ENCODE measurements at places on chromosomes 12 and 14. TPM values are rescaled to one million over a fixed set of nuclear protein-coding genes. Genes with fewer than 3 reads are reported as not detected.
A peak's percentile ranks its signal among the peaks of the same experiment; 100 is the strongest.

Gene RNASE3
- not detected for total RNA-seq

Gene CPNE6
- not detected for total RNA-seq

Gene MMP19
- 2.7 TPM for total RNA-seq

Gene LACRT
- not detected for total RNA-seq

Gene TMEM120B
- 10.2 TPM for total RNA-seq

Gene CDCA4
- 15.6 TPM for total RNA-seq

Gene TPPP2
- total RNA-seq = 0.44 TPM

Gene MYF6
- 105 TPM for total RNA-seq

Gene ADAM20
- 0.80 TPM for total RNA-seq

Gene SALL2
- total RNA-seq = 7.1 TPM

Gene KRT82
- not detected for total RNA-seq

DNA sequence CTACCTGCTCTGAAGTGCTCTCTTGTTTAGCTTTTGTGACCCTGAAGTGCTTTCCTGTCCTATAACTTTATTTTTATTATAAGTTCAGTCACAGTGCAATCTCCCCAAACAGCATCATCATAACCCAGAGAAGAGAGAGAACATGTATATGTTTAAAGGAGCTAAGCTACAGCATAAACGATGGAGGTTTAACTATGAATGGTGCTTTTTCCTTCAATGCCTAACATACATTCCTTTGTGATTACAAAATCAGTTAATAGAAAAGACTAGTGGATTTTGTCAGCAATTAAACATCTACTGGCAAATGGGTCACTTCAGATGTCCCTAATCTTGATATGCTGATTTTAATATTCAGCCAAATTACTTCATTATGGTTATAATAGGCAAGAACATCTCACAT, 46.4 kb downstream of the ZFYVE21 start:
- no peaks in the 10 kb centered on the region for H3K4me1 ChIP-seq
- no peak for DNase-seq
- no peaks in the 10 kb centered on the region for H3K27me3 ChIP-seq
- no peak overlapping the region for H3K4me3 ChIP-seq

- DNase-seq = no peak
- no peaks in the 10 kb centered on the region for H3K27me3 ChIP-seq
- no peaks in the 10 kb centered on the region for H3K36me3 ChIP-seq
- H3K4me1 ChIP-seq = no peaks in the 10 kb centered on the region
Measured at GRCh38 chr14:103775506-103775905, 59.9 kb downstream of the ZFYVE21 start.

DNA sequence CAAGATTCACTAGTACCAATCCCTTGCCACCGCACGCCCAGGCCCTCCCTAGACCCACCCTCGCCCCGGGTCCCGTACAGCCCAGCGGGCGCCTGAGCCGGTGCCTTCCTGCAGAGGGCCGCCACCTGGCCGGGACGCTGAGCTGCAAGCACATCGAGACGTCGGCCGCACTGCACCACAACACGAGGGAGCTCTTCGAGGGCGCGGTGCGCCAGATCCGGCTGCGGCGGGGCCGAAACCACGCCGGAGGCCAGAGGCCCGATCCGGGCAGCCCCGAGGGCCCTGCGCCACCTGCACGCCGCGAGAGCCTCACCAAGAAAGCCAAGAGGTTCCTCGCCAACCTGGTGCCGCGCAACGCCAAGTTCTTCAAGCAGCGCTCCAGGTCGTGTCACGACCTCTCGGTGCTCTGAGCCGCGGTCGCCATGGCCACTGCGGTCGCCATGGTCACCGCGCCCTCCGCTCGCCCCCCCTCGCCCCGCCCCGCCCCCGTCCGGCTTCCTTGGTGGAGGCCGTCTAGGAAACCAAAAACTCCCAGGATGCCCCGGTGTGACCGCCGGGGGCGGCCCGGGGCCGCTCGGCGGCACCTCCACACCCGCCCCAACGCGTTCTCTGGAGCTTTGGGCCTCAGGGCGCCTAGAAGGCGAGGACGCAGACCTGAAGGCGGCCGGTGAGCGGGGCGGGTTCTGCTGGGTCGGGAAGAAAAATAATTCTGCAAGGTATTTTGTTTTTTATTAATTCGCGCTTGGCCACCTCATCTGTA, 3.7 kb downstream of the REM2 start:
- H3K27ac ChIP-seq = no peak overlapping the region
- H3K4me3 ChIP-seq = peak overlapping the region; percentile 62
- DNase-seq = peak; percentile 70
- H3K27me3 ChIP-seq = peaks cover 15% of the 10 kb centered on the region
- no peaks in the 10 kb centered on the region for H3K36me3 ChIP-seq
- H3K4me1 ChIP-seq = peaks cover 42% of the 10 kb centered on the region

DNA sequence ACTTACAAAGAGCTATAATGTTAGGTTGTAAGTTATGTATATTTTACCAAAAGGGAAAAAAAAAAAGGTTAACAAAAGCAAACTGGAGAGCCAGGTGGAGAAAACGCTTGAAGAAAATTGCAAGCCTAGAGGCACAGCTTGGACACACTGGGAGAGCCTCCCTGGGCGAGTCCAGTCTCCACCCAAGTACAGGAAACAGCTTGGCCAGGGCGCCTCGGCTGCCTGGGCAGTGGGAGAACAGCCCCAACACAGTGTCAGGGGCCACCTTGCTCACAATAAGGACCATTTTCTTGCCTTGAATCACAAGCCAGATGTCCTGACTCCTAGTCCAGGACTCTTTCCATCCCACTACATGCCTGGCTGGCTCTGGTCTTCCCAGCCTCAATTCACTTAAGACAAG, 33.3 kb downstream of the TTC7B start:
- no peaks in the 10 kb centered on the region for H3K27me3 ChIP-seq
- DNase-seq = no peak
- H3K4me3 ChIP-seq = no peak overlapping the region
- peaks cover 42% of the 10 kb centered on the region for H3K36me3 ChIP-seq
- H3K4me1 ChIP-seq = no peaks in the 10 kb centered on the region

GRCh38 chr12:1662761-1663439, 28.0 kb upstream of the ADIPOR2 start:
- peak; percentile 49 for DNase-seq
- no peaks in the 10 kb centered on the region for H3K36me3 ChIP-seq
- H3K27ac ChIP-seq = no peak overlapping the region
- H3K4me1 ChIP-seq = peaks cover 12% of the 10 kb centered on the region
- H3K4me3 ChIP-seq = peak overlapping the region; percentile 31

- no peak overlapping the region for H3K27ac ChIP-seq
- DNase-seq = no peak
- peaks cover 6% of the 10 kb centered on the region for H3K4me1 ChIP-seq
- no peaks in the 10 kb centered on the region for H3K27me3 ChIP-seq
- H3K4me3 ChIP-seq = no peak overlapping the region
Measured at GRCh38 chr14:58430156-58430555, 2.6 kb downstream of the KIAA0586 start.

GRCh38 chr12:99901181-99901580, 83.6 kb downstream of the ANKS1B start:
- no peaks in the 10 kb centered on the region for H3K36me3 ChIP-seq
- DNase-seq = peak; percentile 8
- H3K4me3 ChIP-seq = no peak overlapping the region
- H3K27me3 ChIP-seq = no peaks in the 10 kb centered on the region
- H3K27ac ChIP-seq = no peak overlapping the region
- H3K4me1 ChIP-seq = no peaks in the 10 kb centered on the region

- no peak overlapping the region for H3K27ac ChIP-seq
- peaks cover 9% of the 10 kb centered on the region for H3K4me1 ChIP-seq
- no peaks in the 10 kb centered on the region for H3K27me3 ChIP-seq
- DNase-seq = no peak
- no peak overlapping the region for H3K4me3 ChIP-seq
Measured at GRCh38 chr14:90656973-90657372, 159.3 kb downstream of the TTC7B start.

GRCh38 chr12:56699020-56699661, 11.1 kb upstream of the PTGES3 start:
- H3K4me1 ChIP-seq = peaks cover 14% of the 10 kb centered on the region
- DNase-seq = no peak
- H3K4me3 ChIP-seq = no peak overlapping the region
- no peaks in the 10 kb centered on the region for H3K36me3 ChIP-seq

DNA sequence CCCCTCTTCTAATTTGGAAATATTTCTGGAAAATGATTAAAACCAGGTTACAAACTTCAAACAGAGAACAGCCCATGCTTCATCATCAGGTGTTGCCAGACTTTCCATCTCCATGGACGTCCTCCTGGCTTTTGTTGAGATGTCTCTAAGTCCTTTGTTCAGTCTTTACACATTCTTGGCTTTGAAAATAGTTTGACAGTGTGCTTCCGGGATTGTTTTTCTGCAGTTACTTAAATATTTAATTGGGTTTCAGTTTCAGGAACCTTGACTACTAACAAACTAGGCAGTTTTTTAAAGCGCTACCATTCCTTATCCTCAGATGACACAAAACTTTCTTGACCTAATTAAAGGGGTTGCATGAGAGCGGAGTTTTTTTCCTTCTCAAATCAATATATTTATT, 47.8 kb downstream of the GOLGA5 start:
- H3K4me3 ChIP-seq = no peak overlapping the region
- H3K27ac ChIP-seq = no peak overlapping the region
- no peak for DNase-seq
- H3K36me3 ChIP-seq = peaks cover 27% of the 10 kb centered on the region

DNA sequence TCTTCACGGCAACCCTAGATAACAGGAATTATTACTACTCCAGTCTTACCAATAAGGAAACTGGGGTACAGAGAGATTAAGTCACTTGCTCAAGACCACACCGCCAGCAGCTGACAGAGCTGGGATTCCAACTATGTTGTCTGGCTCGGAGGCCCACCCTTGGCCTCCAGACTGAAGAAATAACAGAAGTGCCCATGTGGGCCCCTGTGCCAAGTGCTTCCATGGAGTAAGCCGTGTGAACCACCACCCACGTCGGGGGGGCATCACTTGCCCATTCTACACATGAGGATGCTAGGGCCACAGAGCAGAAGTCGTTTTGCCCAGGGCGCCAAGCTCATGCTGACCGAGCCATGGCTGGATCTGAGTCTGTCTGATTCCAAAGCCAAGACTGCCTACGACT, 926 bp upstream of the CMKLR1 start:
- no peak overlapping the region for H3K27ac ChIP-seq
- peaks cover 15% of the 10 kb centered on the region for H3K4me1 ChIP-seq
- H3K27me3 ChIP-seq = peaks cover 3% of the 10 kb centered on the region
- no peaks in the 10 kb centered on the region for H3K36me3 ChIP-seq
- DNase-seq = no peak

GRCh38 chr14:90091393-90091792, 29.6 kb downstream of the KCNK13 start:
- H3K27me3 ChIP-seq = no peaks in the 10 kb centered on the region
- peak; percentile 52 for DNase-seq
- no peaks in the 10 kb centered on the region for H3K36me3 ChIP-seq
- no peak overlapping the region for H3K27ac ChIP-seq

- H3K36me3 ChIP-seq = no peaks in the 10 kb centered on the region
- peaks cover 7% of the 10 kb centered on the region for H3K27me3 ChIP-seq
- H3K27ac ChIP-seq = no peak overlapping the region
- H3K4me1 ChIP-seq = peaks cover 2% of the 10 kb centered on the region
Measured at GRCh38 chr12:104963757-104964156, 5.7 kb upstream of the SLC41A2 start.

DNA sequence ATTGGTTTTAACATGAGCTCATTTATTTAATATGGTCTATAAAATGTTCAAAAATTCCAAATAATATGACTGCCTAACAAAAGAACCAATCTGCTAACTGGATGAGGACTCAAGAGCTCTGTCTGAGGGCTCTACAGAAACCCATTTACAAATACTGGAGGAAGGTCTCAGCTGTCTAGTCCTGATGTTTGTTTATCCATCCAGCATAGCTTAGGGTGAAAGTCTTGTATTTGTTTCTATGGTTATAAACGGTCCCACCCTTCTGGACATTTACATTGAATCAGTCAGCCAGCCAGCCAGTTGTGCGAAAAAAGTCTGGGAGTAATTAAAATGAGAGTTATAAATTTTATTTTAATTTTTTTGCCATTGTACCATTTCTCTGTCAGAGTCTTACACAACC, 220.7 kb downstream of the BMP4 start:
- peak; percentile 46 for DNase-seq
- no peaks in the 10 kb centered on the region for H3K4me1 ChIP-seq
- no peak overlapping the region for H3K4me3 ChIP-seq
- H3K36me3 ChIP-seq = no peaks in the 10 kb centered on the region

DNA sequence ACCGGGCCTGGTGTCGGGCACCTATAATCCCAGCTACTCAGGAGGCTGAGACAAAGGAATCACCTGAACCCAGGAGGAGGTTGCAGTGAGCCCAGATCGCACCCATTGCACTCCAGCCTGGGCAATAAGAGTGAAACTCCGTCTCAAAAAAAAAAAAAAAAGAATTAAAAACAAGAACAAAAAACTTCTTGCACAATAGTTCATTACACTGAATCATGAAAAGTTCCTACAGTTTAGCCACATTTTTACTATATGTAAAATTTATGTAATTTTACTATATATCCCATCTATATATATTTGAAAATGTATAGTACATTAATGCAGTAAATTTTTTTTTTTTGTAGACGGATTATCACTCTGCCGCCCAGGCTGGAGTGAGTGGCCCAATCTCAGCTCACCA, 4.6 kb downstream of the ATP5F1B start:
- no peak overlapping the region for H3K27ac ChIP-seq
- no peaks in the 10 kb centered on the region for H3K27me3 ChIP-seq
- no peak for DNase-seq

DNA sequence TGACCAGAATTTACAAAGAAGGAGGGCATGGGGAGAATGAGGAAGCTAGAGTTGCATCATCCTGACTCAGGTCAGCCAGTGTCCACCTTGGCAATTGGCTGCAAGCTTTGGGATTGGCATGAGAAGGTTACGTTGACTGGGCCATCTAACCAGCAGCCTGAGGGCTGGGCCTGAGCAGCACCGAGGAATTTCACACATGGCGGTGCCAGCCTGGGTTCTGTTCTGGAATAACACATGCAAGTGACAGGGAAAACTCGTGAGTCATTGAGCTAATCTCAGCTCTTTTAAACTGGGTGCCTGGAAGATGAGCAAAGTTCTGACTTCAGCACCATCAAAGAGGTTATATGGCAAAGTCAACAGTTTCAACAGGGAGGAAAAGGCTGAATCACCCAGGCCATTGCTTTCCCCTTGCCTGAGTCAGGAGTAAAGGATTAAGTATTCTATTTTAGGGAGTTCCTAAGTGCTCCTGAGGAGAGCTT, 543.2 kb upstream of the TBX3 start:
- H3K4me1 ChIP-seq = peaks cover 22% of the 10 kb centered on the region
- no peak overlapping the region for H3K4me3 ChIP-seq
- no peak overlapping the region for H3K27ac ChIP-seq
- no peaks in the 10 kb centered on the region for H3K36me3 ChIP-seq
- H3K27me3 ChIP-seq = no peaks in the 10 kb centered on the region

DNA sequence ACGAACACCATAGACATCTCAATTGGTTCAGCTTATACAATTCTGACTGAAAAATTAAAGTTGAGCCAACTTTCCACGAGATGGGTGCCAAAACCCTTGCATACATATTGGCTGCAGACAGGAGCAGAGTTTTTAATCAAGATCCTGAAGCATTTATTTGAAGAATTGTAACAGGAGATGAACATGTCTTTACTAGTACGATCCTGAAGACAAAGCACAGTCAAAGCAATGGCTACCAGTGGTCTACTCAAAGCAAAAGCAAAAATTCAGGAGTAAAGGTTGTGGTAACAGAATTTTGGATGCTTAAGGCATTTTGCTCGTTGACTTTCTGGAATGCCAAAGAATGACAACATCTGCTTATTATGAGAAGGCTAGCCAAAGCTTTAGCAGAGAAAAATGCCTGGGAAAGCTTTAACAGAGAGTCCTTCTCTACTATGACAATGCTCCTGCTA, 20.7 kb downstream of the ZDHHC17 start:
- peak overlapping the region; percentile 93 for H3K27ac ChIP-seq
- no peaks in the 10 kb centered on the region for H3K36me3 ChIP-seq
- peaks cover 22% of the 10 kb centered on the region for H3K4me1 ChIP-seq
- H3K4me3 ChIP-seq = peak overlapping the region; percentile 18

Data from muscle of leg (tissue), 16 donors.